ENCODE measurements at places on chromosomes 6 and 20.

- no peak for DNase-seq
Observed at GRCh38 chr20:7703551-7703961, 236.7 kb downstream of the HAO1 start.

DNA sequence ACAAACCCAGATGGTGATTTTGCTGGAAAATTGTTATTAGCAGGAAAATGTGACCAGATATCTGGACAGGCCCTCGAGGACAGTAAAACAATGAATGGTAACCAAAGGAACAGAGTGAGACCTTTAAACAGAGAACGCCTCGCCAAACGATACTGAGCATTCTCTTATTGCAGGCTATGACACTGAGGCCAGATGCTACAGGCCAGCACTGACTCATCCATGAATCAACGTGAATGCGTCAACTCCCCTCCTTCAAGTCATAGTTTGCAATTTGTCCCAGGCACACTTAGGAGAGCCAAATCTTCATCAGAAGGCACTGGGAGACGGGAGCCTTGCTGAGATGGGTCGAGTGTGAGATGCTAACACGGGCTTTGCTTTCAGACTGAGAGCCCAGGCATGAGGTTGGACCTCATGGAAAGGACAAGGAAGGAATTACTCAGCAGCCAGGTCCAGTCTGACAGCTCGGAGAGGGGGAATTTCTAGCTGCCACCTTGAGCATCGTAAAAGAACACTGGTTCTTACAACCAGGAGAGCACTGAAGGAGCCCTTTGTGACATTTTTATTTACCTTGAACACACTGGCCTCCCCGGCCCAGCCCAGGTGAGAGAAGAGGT lies 60.7 kb downstream of the BMP7 start:
- DNase-seq: no peak

DNA sequence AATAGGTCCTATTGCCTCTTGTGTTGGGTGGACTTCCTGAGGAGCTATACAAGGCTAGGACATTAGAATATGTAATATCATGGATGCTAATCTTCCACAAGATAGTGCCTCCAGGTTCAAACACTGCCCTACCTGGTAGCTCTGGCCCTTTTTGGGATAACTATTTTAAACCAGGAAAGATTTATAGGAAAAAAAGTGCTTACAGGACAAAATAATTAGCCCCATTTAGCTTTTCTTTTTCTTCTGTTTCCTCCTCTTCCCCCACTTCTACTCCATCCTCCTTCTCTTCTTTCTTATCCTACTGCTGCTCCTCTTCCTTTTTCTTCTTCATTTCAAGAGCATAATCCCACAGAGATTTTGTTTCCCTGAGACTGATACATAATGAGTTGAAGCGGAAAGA lies 967.4 kb downstream of the PHF3 start:
- DNase-seq: no peak

DNA sequence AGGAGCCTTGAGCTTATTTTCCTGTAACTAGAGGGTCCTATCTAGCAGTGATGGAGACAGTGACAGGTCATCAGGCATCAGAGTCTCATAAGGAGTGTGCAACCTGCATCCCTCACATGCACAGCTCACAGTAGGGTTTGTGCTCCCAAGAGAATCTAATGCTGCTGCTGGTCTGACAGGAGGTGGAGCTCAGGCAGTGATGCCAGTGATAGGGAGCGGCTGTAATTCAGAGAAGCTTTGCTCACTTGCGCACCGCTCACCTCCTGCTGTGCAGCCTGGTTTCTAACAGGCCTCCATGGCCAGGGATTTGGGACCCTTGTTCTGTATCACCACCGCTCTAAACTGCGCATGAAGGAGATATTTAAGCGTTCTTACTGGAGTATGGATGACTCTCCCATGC lies 5.3 kb downstream of the KIF25 start:
- DNase-seq: no peak

DNA sequence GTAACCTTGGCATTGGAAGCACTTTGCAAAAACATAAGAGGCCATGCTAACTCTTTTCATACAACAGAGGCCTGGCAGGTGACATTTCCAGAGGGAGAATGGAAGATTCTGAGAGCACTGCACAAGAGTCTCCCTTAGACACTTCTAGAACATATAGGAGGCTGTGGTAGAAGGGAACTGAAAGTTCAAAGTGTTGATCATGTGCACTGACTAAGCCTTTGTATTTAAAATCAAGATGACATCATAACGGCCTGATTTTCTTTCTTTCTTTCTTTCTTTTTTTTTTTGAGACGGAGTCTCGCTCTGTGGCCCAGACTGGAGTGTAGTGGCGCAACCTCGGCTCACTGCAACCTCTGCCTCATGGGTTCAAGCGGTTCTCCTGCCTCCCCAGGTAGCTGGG lies 26.8 kb upstream of the DNAAF9 start:
- DNase-seq: no peak

GRCh38 chr6:111339294-111339693 lies 143.7 kb downstream of the REV3L start:
- DNase-seq: no peak

DNA sequence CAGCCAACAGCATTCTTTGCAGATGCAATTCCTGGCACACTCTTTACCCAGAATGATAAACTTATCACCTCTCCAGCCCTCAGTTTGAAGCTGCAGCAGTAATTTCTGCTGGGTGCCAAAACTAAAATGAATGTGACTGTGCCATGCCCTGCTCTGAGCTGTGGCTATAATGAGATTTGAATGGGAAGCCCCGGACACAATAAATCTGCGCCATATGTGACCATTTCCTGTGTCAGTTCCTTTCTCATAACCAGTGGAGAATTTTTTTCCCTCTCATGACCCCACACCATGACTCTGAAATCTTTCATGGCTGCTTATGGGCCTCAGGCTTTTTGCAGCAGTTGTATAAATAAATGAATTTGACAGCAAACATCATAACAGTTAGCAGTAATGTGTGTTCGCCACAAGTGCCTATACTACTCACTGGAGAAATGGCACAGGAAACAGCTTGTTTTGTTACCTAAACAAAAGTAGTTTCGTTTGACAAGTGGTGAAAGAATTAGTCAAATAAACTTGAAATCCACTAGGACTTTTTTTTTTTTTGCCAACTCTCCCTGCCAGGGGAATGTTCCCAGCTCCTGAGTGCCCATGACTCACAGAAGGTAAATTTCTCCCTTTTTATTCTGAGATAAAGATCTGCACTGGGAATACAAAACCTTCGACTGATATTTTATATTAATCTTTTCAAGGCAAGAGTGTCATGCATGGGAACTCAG lies 408.4 kb downstream of the PKHD1 start:
- DNase-seq: no peak

DNA sequence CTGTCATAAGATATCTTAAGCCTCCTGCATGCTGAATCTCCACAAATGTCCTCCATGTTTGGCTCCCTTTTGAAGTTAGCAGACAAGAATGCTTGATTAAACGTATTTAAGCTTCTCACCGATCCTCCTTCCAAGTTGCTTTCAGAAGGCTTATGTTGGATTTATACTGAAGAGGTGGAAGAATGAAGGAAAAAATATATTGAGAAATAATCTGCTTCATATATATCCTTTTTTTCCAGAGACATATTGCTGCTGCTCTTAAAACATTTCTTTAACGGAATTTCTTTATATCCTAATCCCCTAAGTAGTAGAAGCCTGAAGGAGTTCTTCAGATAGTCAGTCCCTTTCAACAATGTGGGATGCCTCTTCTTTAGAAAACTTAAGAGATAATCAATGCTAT lies 329.0 kb upstream of the MARCKS start:
- no peak for DNase-seq

GRCh38 chr6:33252759-33253158 lies 18.9 kb downstream of the VPS52 start:
- no peak for DNase-seq

GRCh38 chr6:34334796-34335416 lies 57.6 kb downstream of the NUDT3 start:
- no peak for DNase-seq

GRCh38 chr20:37822141-37822601 lies 80.8 kb upstream of the VSTM2L start:
- no peak for DNase-seq

DNA sequence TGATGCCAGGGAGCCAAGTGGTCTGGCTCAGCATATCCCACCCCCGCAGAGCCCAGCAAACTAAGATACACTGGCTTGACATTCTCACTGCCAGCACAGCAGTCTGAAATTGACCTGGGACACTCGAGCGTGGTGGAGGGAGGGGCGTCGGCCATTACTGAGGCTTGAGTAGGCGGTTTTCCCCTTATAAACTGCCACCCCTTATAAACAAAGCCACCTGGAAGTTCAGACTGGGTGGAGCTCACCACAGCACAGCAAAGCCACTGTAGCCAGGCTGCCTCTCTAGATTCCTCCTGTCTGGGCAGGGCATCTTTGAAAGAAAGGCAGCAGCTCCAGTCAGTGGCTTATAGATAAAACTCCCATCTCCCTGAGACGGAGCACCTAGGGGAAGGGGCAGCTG lies 19.4 kb downstream of the TINAG start:
- DNase-seq: no peak

GRCh38 chr20:47720636-47721427 lies 64.4 kb downstream of the SULF2 start:
- peak; percentile 41 for DNase-seq

DNA sequence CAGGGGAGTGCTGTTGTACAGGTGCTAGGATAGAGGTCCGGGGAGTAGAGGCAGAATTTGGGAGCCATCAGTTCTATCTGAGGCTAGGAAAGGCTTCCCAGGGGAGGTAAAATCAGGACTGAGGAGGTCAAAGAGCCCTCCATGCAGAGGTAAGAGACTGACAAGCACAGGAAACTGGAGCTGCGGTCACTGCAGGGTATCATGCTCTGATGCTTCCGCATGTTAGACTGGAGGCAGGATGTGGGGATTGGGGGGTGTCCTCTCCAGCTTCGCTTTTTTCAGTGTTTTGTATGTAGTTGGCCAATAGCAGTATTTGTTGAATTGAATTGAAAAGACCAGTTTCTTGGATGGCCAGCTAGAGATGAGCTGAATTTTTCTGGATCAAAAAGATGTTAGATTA lies 87.8 kb downstream of the SLC22A3 start:
- DNase-seq: no peak

- no peak for DNase-seq
Observed at GRCh38 chr6:139820210-139820609, 445.8 kb upstream of the CITED2 start.

DNA sequence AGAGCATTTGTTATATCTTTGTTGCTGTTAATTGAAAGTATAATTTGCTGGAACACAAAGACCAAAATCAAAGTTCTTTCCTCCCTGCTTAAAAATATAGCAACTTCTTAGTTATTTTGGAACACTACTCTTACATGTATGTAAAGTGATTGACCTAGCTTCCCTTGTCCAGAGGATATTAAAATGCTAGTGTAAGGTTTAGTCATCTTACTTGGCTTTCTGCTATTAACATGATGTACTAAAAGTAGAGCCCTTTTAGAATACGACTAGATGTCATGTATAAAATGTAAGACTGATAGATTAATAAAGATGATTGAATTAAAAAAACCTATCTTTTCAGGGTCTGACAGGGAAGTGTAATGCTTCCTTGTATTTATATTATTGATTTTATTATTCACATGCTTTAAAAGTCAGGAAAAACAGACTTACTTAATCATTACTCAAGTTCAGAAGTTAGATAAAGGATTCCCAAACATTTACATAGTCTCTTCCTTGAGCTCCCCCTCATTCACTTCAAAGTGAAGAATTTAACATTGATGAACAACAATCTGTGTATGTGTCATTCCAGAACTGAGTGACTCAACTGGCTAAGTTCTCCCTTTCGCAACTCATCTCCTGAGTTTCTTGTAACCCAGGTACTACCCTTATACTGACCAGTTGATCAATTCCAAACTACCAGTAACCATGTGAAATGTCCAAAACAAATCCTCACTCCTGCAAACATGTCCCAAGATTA lies 50.9 kb downstream of the BTBD9 start:
- DNase-seq: no peak

DNA sequence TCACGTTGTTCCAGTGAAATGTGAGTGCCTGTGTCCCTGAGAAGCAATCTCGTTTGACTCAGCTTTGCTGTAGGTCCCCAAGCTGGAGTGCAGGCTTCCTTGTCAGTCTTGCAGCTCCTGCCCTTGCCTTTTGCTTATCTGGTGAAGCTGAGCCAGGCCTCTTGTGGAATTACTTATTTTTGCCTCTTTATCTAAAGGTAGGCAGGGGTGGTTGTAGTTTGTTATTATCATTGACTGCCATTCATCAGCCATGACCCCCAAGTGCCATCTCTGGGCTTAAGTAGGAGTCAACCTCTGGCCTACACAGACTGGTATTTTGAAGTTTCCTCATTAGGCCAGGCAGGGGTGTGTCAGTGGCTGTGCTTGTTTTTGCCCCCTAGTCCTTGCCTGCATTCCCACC lies 2.1 kb downstream of the TMEM14B start:
- no peak for DNase-seq

- DNase-seq: no peak
Observed at GRCh38 chr6:74041420-74041819, 345.4 kb downstream of the CD109 start.

- no peak for DNase-seq
Observed at GRCh38 chr6:26525838-26526237, 12.3 kb upstream of the HMGN4 start.

DNA sequence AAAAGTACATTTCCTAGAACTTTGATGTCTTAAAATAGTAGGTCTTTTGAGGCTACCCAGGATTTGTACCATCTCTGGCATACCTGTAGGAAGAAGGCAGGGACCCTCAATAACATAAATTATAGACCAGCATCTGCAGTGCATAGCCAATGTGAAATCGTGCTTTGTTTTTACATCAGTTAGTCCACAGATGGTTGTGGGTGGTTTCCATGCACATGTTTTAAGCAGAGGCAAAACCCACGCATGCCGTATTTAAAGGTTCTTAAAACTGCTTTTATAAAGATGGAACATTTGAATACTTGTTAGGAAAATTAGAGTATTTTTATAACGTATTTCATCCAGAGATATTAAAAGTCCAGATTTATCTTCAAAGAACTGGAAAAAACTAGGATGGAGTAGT lies 66.3 kb downstream of the SH3BGRL2 start:
- no peak for DNase-seq

All from prostate gland (tissue), 2 donors.